A549 treated with GW870086 at 1 μM for 4 hours (cell line): ENCODE measurements at places on chromosomes 7 and 10. TPM values are rescaled to one million over a fixed set of nuclear protein-coding genes. Genes with fewer than 3 reads are reported as not detected.

The NME8 gene
- total RNA-seq: not detected in 5 replicates

The NKX2-3 gene
- total RNA-seq: 0.07 to 0.08 TPM (median 0.08 TPM) in 3 of 5 replicates, not detected in the others

The NEBL gene
- total RNA-seq: 6.3 to 8.8 TPM (median 8.4 TPM) in 5 replicates

The NKX1-2 gene
- total RNA-seq: 0.03 to 0.06 TPM in 2 of 5 replicates, not detected in the others

The MUC12 gene
- 14.8 to 23.2 TPM (median 20.8 TPM) in 5 replicates for total RNA-seq

The HYAL4 gene
- 0.07 TPM in 1 of 5 replicates, not detected in the others for total RNA-seq

The TMEM178B gene
- total RNA-seq: 1.2 to 1.7 TPM (median 1.5 TPM) in 5 replicates

The PIP gene
- 0.27 to 0.30 TPM in 2 of 5 replicates, not detected in the others for total RNA-seq

The ANLN gene
- 56.3 to 80.4 TPM (median 71.0 TPM) in 5 replicates for total RNA-seq

The UPK3BL1 gene
- 8.5 to 20.2 TPM (median 12.7 TPM) in 5 replicates for total RNA-seq

The STEAP1B gene
- 0.22 to 0.23 TPM (median 0.23 TPM) in 3 of 5 replicates, not detected in the others for total RNA-seq

The TEX36 gene
- not detected in 5 replicates for total RNA-seq

The MEOX2 gene
- total RNA-seq: not detected in 5 replicates

The TWIST1 gene
- 1.6 to 3.9 TPM (median 3.0 TPM) in 5 replicates for total RNA-seq

The INHBA gene
- total RNA-seq: 0.11 to 0.73 TPM (median 0.52 TPM) in 5 replicates

The CCL24 gene
- not detected in 5 replicates for total RNA-seq

The GPNMB gene
- 2.5 to 4.7 TPM (median 3.4 TPM) in 5 replicates for total RNA-seq

The NEUROG3 gene
- total RNA-seq: not detected in 5 replicates

The ANKRD61 gene
- total RNA-seq: 0.43 to 0.77 TPM (median 0.53 TPM) in 5 replicates

The PHKG1 gene
- 0.35 to 1.9 TPM (median 0.48 TPM) in 5 replicates for total RNA-seq

The NUTM2B gene
- 0.16 to 0.69 TPM (median 0.34 TPM) in 5 replicates for total RNA-seq

The ANKRD1 gene
- 14.1 to 25.2 TPM (median 21.8 TPM) in 5 replicates for total RNA-seq

The KCNMA1 gene
- total RNA-seq: 42.8 to 95.1 TPM (median 69.4 TPM) in 5 replicates

The MAT1A gene
- 0.03 to 0.05 TPM in 2 of 5 replicates, not detected in the others for total RNA-seq

The NUP42 gene
- total RNA-seq: 25.7 to 29.8 TPM (median 27.7 TPM) in 5 replicates

The JAZF1 gene
- total RNA-seq: 3.7 to 6.2 TPM (median 5.8 TPM) in 5 replicates

The UPF2 gene
- total RNA-seq: 12.6 to 15.0 TPM (median 14.4 TPM) in 5 replicates

The CTAGE8 gene
- total RNA-seq: not detected in 5 replicates

The MYOF gene
- 183 to 250 TPM (median 227 TPM) in 5 replicates for total RNA-seq

The HECW1 gene
- 14.9 to 18.6 TPM (median 16.7 TPM) in 5 replicates for total RNA-seq

The MINDY3 gene
- total RNA-seq: 12.3 to 15.7 TPM (median 13.9 TPM) in 5 replicates

The CALN1 gene
- total RNA-seq: not detected in 5 replicates

The POT1 gene
- 11.3 to 16.2 TPM (median 15.5 TPM) in 5 replicates for total RNA-seq

The NEURL1 gene
- 0.19 to 0.69 TPM (median 0.38 TPM) in 5 replicates for total RNA-seq

The BBIP1 gene
- total RNA-seq: 34.3 to 47.9 TPM (median 35.7 TPM) in 5 replicates

The SLC13A1 gene
- total RNA-seq: not detected in 5 replicates

The PRDX3 gene
- 274 to 343 TPM (median 322 TPM) in 5 replicates for total RNA-seq

The BRAF gene
- total RNA-seq: 4.1 to 7.1 TPM (median 5.2 TPM) in 5 replicates

The C10orf67 gene
- 0.05 to 0.17 TPM (median 0.08 TPM) in 3 of 5 replicates, not detected in the others for total RNA-seq

The TSPAN15 gene
- total RNA-seq: 95.7 to 125 TPM (median 116 TPM) in 5 replicates

The GIMAP7 gene
- total RNA-seq: not detected in 5 replicates
